Cerebellar cortex (tissue), 1 donor: ENCODE measurements at places on chromosomes 12 and 14.

GRCh38 chr14:20435582-20436362 is at the start of gene KLHL33:
Gene KLHL33, minus strand, starts transcription at chr14:20436166. Its CDS starts 355 bp downstream, at chr14:20435811.
- DNase-seq = no peak

- no peak for DNase-seq
Measured at GRCh38 chr12:105342464-105342863, 12.0 kb downstream of the C12orf75 start.

DNA sequence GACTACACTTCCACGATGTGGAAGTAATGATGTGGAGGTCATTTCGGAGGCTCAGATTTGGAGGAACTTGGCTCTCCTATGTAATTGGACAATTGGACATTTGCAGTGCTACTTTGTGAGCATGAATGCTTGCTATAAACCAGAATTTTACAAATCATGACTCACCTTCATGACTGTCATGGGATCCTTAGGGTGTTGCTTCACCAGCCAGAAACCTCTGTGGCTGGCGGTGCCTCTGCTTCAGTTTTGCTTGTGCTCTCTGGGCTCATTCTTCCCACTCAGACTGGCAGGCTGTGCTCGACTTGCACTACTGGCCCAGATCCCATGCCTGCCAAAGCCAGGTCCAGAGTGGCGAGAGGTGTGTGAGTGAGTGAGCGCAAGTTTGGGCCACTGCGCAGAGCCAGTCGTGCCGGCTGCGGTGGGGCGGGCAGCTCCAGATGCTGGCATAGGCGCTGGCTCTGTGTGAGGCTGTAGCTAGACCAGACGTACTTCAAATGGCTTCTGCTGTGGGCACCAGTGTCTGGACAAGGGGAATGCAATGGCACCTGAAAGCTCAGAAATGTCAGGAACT is 387.8 kb downstream of the AEBP2 start:
- no peak for DNase-seq

- DNase-seq = no peak
Measured at GRCh38 chr12:91404441-91404840, 221.8 kb upstream of the DCN start.

- DNase-seq = no peak
Measured at GRCh38 chr12:34186492-34186891, 164.2 kb downstream of the ALG10 start.

DNA sequence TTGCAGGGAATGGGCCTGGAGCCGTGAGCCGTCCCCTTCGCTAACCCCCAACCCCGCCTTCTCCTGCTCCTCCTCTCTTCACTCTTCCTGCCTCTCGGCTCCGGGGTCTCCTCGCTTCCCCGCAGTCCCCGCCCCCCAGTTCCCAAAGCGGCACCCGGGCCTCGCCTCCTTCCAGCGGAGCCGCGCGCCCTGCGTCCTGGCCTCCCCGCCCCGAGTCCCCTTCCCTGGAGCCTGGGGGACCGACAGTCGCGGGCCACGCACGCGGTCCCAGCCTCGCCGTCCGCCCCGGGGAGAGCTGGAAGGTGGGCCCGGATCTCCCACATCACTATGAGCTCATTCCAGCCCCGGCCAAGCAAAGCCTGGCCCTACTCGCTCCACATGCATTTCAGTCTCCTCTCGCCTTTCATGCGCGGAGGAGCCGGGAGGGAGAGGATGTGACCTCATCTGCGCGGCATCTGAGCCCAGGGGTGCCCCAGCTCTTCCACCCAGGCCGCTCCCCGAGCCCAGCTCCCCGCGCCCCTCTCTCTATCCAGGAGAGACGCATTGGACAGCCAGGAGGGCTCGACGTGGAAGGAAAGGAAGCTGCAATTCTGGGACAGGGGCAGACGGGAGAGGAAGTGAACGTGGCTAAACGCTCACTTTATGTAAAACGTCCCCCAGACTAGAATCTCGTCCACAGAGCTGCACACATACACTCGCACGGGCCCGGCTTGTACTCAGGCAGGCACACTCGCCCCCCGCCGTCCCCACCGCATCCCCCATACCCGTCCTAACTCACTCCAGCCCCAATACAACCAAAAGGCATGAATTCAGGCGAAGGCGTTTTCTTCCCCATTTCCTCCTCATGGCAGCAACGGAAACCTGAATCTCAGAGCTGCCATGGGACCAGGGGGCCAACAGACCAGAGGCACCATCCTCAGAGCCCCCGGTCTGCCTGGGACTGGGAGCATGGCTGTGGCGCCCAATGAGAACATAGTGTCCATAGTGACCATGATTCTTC is 108.7 kb upstream of the CCND2 start:
- DNase-seq = no peak

DNA sequence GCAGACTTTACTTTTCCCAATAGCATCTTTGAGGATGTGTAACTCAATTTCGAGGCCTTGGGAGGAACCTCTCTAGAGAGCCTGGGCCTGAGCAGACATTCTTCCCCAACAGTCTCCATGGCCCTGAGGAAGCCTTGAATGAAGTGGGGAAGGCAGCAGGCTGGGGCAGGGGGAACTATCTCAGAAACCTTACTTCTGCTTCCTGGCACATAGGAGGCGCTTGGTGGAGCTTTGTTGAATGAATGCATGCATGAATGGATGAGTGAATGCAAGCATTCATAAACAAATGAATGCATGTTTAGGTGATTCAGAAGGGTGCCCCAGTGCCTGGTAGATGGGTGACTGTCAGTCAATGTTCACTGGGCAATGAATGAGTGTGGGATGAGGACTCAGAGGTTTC is 58.3 kb downstream of the GALNT16 start:
- DNase-seq = no peak

GRCh38 chr12:52789637-52790426 is 6.1 kb downstream of the KRT3 start:
- DNase-seq = no peak

- DNase-seq = no peak
Measured at GRCh38 chr14:24347134-24347533, 7.3 kb upstream of the RIPK3 start.

GRCh38 chr14:59534361-59534987 is 42.1 kb downstream of the CCDC175 start:
- no peak for DNase-seq

- DNase-seq = no peak
Measured at GRCh38 chr14:39247256-39247655, 13.5 kb downstream of the MIA2 start.

DNA sequence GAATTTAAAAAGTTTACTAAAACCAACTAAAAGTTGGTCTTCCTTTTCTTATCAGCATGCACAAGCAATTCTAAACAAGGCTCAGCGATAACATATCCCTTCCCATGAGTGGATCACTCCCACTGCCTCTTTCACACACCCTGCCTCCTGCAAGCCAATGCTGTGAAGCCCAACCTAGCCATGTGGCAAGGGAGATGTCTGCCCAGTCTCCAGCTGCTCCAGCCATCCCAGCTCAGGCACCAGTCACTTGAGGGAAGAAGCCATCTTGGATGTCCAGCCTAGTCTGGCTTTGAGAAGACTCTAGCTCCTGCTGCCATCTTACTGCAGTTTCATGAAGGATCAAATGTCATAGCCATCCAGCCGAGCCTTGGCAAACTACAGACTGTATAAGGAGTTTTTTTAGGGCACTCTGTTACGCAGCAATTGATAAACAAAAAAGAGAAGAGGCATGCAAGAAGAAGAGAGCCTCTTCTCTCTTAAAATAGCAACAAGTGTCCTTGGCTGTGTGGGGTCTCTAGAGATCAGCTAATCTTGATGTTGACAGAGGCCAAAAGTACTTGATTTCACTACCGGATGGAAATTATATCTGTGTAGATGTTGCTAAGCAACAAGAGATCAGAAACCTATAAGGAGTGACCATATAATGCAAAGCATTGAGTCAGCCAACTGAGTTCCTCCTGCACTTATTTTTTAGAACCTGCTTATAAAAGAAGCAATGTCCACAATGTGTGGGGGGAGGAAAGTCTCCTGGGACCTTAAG is 108.9 kb downstream of the PTCSC3 start:
- DNase-seq = no peak

DNA sequence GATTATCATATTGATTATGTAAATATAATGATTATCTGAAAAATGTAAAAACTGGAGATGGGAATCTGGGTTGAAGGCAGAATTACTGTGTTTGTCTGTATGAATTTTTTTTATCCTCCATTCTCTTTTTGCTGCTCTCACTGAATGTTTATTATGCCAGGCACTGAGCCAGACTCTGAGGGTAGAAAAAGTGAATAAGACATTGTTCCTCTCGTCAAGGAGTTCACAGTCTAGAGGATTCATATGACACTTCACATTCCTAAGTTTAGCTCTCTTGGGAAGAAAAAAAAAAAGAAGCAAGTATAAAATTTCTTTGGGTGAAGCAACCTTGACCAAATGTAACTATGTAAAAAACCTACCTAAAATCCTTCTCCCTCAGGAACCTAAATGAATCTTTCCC is 120.9 kb upstream of the LMO3 start:
- no peak for DNase-seq

DNA sequence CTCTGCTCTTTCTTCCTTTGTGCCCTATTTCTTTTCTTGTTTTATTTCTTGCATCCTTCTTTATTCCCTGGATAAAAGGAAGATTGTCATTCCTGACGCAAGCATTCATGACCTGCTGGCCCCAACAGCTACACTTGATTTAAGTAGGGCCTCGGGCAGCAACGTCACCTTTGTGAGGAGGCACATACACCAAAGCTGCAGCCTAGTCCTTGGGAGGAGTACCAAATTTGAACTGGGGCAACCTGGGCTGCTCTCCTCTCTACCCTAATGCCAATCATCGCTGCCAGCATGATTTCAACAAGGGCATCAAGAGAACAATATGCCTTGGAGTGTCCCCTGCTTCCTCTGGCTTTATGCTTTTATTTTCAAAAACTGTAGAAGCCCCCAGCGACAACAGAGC is 76.4 kb downstream of the C12orf50 start:
- no peak for DNase-seq

GRCh38 chr12:94707892-94708291 is 57.5 kb upstream of the TMCC3 start:
- DNase-seq = no peak

- no peak for DNase-seq
Measured at GRCh38 chr12:54460317-54460923, 13.0 kb downstream of the GTSF1 start.

- DNase-seq = no peak
Measured at GRCh38 chr14:94005324-94006073, 8.4 kb downstream of the CCDC197 start.

DNA sequence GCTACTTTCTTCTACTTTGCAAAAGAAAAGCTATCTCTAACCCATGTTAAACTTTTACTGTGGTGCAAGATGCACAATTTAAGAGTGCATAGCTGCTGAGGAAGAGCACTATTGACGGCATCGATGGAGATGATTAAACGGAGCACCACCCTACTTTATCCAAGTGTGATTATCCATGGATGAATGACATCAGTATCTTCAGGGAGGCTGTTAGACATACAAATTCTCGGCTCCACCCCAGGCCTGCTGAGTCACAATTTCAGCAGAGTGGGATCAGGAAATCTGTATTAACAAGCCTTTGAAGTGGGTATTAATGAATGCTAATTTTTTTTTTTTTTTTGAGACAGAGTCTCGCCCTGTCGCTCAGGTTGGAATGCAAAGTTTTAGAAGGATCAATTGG is 16.2 kb downstream of the SLC2A14 start:
- DNase-seq = no peak

DNA sequence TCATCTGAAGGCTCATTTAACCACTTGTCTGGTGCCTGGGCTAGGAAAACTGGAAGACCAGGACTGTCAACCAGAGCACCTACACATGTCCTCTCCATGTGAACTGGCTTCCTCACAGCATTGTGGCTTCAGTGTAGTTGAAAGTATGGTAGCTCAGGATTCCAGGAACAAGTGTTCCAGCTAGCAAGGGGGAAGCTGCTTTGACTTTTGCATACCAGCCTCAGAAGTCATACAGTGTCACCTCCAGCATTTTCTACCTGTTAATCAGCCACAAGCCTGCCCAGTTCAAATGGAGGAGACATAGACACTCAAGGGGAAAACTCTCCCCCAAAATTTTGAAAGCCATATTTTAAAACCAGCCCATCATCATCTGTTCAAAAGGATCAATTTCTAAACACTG is 212.8 kb upstream of the CAND1 start:
- no peak for DNase-seq

- peak; percentile 70 for DNase-seq
Measured at GRCh38 chr12:111529424-111530368, 69.4 kb downstream of the ATXN2 start.

DNA sequence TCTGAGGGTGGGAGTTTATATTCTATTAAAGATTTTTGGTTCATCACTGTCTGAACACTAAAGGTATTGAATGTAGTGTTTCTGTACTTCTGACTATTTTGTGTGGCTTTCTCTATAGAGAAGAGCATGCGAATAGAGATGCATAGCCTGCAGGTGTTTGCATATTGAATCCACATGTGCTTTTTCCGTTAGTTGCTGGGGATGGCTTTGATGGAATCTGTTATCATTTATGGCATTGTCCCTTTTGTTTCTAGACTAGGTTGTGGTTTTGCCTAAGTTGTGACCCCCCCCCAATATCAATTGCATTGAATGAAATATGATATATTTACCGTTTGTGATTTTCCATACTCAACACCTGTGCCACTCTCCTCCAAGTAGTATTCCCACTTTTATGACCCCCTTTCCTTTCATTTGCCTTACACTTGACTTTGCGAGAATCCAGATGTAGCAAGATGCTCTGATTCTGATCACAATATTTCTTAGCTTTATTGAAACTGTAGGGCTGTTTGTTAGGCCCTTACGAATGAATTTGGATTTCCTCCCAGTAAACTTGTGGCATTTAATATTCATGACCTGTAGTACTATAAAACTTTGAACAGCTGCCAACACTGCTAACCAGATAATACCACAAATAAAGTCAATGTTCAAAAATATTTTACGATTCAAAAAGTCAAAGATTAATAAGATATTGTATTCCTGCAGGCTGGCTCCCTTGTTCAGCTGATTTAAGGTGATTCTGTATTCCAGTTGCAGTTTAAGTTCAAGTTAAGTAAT is 176.4 kb downstream of the TMTC2 start:
- DNase-seq = no peak

- peak; percentile 71 for DNase-seq
Measured at GRCh38 chr14:93759719-93760307, 28.5 kb downstream of the PRIMA1 start.

DNA sequence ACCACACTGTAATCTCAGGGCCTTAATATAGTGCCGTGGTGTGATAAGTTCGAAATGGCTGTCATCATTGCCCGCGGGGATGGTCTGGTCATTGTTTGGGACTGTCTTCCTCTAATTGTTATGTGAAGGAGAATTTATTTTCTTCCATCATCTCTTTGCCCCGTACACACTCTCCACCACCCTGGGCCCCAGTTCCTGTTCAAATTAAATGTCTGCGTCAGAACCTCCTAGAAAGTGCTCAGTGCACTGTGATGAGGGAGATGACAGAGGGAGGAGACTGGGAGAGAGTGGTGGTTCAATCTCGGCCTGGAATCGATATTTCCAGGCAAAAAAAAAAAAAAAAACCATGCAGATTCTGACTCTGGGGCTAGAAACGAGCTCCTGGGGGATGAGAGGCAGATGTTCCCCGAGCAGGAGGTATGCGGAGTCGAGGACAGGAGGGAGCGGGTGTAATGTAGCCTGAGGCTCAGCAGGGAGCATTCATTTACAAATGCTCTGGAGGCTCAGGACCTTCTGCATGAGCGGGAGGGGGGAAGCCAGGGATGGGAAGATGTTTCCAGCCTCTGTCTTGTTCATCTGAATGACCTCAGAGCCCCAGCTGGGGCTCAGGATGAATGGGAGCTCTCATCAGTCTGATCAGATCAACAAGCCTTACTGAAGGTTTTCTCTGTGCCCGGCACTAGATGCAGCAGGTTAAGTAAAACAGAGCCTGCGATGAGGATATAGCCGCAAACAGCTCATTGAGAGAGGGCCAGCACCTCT is 219.5 kb downstream of the TBX5 start:
- no peak for DNase-seq
